Cardiac ventricle fibroblast (primary cell): ENCODE measurements at places on chromosomes 4 and X. TPM values are rescaled to one million over a fixed set of nuclear protein-coding genes. Genes with fewer than 3 reads are reported as not detected.

The FAM9B gene
- total RNA-seq = not detected in 2 replicates

The SMIM20 gene
- total RNA-seq = 36.6 and 38.4 TPM in 2 replicates

The ABCG2 gene
- total RNA-seq = 0.06 and 1.0 TPM in 2 replicates

The RHOXF1 gene
- not detected in 2 replicates for total RNA-seq

The ELOVL6 gene
- 5.0 and 5.9 TPM in 2 replicates for total RNA-seq

The BEND2 gene
- not detected in 2 replicates for total RNA-seq

The SLC10A7 gene
- 6.9 and 10.7 TPM in 2 replicates for total RNA-seq

The CEP44 gene
- total RNA-seq = 6.5 and 8.8 TPM in 2 replicates

The TMEM35A gene
- 0.73 and 1.4 TPM in 2 replicates for total RNA-seq

The RBM47 gene
- 1.2 and 1.6 TPM in 2 replicates for total RNA-seq

The PAK3 gene
- total RNA-seq = 0.12 and 0.15 TPM in 2 replicates

The PCYT1B gene
- total RNA-seq = 0.29 and 0.37 TPM in 2 replicates

The GC gene
- total RNA-seq = not detected in 2 replicates

The EFHC2 gene
- 0.69 and 0.83 TPM in 2 replicates for total RNA-seq

The RHOH gene
- total RNA-seq = not detected in 2 replicates

The NHS gene
- 1.8 and 2.4 TPM in 2 replicates for total RNA-seq

The RS1 gene
- not detected in 2 replicates for total RNA-seq

The LDB2 gene
- 10.0 and 17.2 TPM in 2 replicates for total RNA-seq

The FHL1 gene
- total RNA-seq = 76.8 and 78.3 TPM in 2 replicates

The FAT4 gene
- 22.4 and 24.1 TPM in 2 replicates for total RNA-seq

The F8A2 gene
- not detected in 2 replicates for total RNA-seq

The CDS1 gene
- 0.24 and 0.56 TPM in 2 replicates for total RNA-seq

The CA5B gene
- 5.1 and 11.0 TPM in 2 replicates for total RNA-seq
